ENCODE measurements at places on chromosomes 7 and 10.

- DNase-seq = no peak
Observed at GRCh38 chr7:56537477-56537876, 421.3 kb upstream of the NUPR2 start.

DNA sequence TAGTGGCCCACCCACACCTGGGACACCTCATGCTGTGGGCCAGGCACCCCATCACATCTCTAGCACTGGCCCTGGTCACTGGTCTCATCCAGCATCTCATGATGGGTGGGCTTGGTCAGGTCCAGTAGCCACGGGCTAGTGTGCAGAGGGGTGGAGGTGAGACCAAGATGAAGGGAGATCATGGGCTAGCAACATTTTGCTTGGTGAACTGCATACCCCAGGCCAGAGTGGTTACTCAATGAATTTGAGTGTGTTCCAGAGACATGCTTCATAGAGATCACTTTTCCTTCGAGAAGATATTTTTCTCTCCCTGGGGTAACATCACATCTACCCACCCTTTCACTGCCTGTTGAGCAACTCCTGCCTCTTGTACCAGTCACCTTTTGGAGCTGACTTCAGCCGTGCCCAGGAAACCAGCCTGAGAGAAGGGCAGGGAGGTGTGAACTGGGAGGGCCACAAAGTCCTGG is 44.2 kb downstream of the MINDY4 start:
- DNase-seq = no peak

DNA sequence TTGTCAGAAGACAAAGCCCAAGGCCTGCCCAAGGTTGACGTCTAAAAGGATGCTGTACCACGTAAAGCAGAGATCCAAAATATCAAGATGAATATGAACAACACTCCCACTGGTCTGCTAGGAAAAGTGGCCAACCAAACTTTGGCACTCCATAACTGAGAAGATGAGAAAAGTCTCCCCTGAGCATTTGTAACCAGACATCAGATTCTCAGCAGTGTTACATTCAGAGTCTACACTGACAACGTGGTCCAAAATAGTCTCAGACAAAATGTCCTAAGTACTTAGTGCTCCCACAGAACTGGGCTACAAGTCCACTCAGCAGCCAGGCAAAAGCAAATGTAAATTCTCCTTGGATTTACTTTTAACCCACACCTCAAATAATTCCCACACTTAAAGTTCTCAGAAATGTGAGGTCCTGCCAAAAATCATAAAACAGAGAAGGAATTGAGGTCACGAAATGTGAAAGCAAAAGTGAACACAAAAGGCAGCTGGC is 185.1 kb upstream of the NOBOX start:
- DNase-seq = no peak

DNA sequence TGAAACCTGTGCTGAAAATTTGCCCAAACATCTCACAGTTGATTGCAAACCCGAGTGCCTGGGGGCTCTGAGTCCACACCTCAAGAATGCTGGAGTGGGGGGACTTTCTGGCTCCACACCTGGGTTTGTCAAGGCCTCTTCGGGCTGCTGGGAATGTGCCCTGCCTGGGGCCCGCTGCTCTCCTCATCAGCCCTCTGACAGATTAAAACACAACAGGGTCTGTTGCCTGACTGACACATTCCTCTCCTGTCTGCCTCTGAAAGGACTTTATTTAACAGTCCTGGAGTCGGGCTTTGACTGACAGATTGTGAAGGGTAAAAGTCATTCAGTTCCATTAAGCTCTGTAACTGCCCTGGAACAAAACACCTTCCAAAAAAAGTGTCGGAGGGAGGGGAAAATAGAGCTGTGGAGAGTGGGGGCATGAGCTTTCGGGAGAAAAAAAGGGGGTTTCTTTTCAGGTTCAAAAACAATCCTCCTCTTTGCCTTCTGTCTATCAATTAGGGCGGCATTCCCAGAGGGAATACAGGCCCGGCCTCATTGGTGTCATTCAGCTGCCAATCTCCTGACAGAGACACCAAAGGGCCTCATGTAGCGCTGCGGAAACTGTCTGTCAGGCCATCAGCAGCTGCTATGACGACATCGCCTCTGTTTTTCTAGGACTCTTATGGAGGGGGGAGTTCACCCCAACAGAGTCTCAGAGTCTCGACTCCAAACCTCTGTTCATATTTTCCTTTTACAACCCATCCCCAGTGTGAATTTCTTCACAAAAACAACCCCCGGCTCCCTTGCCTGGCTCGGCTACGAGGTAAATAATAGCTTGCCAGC is 398.8 kb upstream of the NFE2L3 start:
- no peak for DNase-seq

DNA sequence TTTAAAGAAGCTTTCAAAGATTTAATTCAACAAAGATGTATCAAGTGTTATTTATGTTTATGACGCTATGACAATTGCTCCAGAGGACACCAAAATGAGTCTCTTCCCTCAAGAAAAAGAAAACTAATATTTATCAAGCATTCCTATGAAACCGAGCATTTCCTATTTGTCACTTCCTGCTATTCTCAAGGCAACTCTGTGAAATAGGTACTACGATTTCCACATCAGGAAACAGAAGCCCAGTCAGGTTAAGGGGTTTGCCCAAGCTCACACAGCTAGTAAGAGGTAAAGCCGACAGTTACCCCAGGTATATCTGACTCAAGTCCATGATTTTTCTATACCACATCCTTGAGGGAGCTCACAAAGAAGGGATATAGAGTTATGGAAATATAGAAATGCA is 85.9 kb downstream of the TRIL start:
- DNase-seq = no peak

DNA sequence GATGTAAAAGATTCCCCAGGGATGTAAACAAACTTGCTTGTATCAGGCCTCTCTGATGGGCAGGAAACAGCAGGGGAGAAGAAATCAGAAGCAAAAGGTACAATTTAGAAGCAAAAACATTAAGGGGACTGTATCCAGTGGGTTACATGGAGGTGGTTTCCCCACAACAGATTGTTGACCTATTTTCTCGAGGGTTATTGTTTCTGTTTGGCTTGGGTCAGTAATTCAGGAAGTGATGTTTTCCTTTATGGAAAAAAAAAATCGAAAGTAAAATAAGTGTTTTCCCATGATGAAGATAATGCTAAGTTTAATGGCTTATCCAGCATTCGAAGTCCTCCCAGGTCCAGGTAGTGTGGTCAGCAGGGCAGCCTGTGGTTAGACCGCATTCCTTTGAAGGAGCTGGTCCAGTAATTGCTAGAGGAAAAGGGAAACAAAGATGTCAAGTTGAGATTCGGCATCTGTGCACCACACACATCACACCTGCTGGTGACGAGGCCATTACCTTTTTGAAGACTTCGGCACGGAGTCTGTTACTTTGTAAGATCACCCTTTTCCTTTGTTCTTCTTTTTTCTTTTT is 37.3 kb upstream of the ADAM12 start:
- DNase-seq = no peak

GRCh38 chr10:58050575-58050974 is 217.1 kb downstream of the IPMK start:
- no peak for DNase-seq

GRCh38 chr7:40301486-40302068 is 166.8 kb downstream of the SUGCT start:
- DNase-seq = no peak

- no peak for DNase-seq
Observed at GRCh38 chr10:130635528-130635927, 499.3 kb downstream of the GLRX3 start.

DNA sequence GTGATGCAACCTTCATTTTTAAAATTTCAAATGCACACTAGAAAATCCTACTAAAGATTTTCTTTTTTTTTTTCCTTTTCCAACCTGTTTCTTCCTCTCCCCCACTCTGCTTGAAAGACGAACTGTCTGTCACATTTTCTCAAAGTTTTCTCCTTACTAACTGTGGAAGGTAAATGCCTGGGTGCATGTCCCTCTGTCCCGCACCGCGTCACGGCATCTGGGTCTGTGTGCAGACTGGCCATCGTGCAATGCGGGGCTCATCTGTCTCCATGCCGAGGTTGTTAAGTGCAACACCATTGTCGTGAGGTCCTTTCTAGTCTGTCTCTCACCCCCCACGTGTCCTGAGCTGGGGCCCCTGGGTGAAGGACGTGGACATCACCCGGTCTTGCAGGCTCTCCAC is 28.4 kb downstream of the PFKFB3 start:
- no peak for DNase-seq

GRCh38 chr7:128757203-128757602 is 18.0 kb downstream of the CALU start:
- DNase-seq = no peak

DNA sequence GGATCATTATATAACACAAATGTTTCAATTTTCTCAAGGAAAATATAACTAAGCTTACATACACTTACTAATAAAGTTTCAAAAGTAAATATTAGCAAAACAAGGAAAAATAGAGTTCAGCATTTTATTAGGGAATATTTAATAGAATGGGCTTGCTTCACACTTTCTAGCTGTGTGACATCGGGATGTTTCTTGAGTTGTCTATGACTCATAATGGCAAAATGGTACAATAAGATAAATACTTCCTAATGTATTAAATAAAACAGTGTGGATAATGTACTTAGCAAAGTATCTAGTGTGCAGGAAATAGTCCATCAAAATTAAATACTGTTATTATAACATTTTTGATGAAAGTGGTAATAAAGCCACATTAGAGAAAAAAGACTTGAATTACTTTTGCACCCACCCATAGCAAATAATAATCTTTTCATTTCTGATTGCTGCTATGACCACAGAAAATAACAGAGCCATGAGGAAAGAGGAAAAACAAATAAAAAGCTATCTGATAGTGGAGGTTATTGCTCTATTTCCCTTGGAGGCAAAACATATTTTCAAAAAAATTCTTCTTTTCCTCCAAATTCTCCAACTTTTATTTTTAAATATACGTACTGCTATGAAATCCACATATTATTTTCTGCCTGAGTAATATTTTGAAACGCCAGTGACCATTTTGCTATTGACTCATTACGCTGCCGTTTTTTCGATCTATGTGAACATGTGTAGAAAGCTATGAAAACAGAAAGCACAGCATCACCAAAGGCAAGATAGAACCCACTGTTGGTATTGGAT is 272.9 kb upstream of the KLF6 start:
- DNase-seq = no peak

- no peak for DNase-seq
Observed at GRCh38 chr10:420154-421121, 269.0 kb downstream of the DIP2C start.

- DNase-seq = no peak
Observed at GRCh38 chr10:91366704-91367103, 43.4 kb upstream of the HECTD2 start.

GRCh38 chr7:6032167-6032566 is 991 bp downstream of the ANKRD61 start:
- no peak for DNase-seq

- DNase-seq = peak; percentile 24
Observed at GRCh38 chr10:73650537-73651331, 5.1 kb downstream of the SYNPO2L start.

GRCh38 chr7:127708788-127709187 is 56.8 kb downstream of the SND1 start:
- DNase-seq = peak; percentile 69

GRCh38 chr7:149010451-149010850 is 17.9 kb downstream of the PDIA4 start:
- DNase-seq = no peak

- DNase-seq = peak; percentile 21
Observed at GRCh38 chr10:6299234-6299633, 96.5 kb downstream of the PFKFB3 start.

- no peak for DNase-seq
Observed at GRCh38 chr7:152052771-152053170, 27.3 kb downstream of the GALNT11 start.

DNA sequence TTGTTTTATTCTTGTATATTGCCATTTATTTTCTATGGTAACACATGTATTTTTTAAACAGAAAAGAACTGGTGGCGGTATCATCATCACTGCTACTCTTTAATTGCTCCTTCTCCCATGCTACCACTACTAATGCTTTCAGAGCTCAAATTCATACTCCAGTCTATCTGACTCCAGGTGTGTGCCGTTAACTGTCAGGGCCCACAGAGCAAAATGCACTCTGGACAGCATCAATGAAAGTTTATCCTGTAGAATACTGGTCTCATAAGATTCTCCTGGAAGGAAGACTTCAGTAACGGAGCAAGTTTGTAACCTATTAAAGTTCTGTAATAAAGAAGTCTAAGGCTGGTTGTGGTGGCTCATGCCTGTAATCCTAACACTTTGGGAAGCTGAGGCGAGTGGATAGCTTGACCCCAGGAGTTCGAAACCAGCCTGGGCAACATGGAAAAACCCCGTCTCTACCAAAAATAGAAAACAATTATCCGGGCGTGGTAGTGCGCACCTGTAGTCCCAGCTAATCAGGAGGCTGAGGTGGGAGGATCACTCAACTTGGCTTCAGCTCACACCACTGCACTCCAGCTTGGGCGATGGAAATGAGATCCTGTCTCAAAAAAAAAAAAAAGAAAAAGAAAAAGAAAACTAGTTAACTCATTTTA is 18.4 kb downstream of the ZNRF2 start:
- DNase-seq = no peak

DNA sequence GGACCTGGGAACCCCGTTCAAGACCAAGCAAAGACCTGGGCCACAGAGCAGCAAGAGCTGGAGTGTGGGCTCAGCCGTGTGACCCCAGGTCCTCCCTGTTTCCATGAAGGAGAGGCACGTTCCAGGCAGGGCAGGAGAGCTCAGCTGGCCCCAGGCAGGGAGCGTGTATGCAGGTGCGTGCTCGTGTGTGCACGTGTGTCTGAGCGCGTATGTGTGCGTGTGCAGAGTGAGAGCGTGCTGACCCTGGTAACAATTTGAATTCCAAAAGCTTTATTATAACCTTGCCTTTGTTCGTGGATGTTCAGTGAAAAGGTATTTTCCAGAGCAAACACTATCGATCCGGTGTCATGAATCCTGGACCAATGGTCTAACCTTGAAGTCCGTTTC is 54.6 kb downstream of the FOXL3 start:
- no peak for DNase-seq

GRCh38 chr7:48782511-48782910 is 141.8 kb upstream of the CDC14C start:
- no peak for DNase-seq

- DNase-seq = no peak
Observed at GRCh38 chr7:311131-311680, 21.2 kb downstream of the FOXL3 start.

DNA sequence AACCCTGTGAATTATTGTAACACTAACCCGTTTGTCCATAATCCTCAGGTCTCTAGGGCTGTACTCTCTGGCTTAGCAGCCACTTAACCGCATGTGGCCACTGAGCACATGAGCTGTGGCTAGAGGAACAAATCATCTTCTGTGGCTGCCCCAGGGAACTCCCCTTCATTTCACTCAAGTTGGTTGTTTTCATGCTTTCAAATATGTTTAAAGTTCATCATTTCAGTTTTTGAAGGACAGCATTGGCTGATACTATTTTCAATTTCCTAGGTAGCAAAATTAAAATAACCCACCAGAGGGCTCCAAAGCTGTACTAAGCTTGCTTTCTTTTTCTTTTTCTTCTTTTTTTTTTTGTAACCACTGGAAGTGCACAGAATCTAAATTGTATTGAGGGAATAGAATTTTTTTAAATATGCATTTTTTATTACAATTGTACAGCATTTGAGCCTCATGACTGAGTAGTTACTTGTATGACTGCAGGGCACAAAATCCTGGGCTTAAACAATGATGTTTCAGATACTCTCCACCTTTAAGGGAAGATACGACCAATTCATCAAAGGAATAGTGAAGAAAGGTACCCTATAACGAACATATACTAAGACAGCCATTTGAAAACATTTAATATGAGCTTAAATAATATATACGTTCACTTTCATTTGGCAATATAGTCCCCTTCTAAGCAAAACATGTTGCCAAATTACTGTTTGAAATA is 38.6 kb downstream of the MRC1 start:
- peak; percentile 0 for DNase-seq
